ENCODE measurements at places on chromosomes 7 and 10. TPM values are rescaled to one million over a fixed set of nuclear protein-coding genes. Genes with fewer than 3 reads are reported as not detected.

DKK1 gene
- total RNA-seq, result not detected

FOXK1 gene
- total RNA-seq, result 41.9 TPM

AKR1C2 gene
- total RNA-seq, result not detected

AEBP1 gene
- 3.6 TPM for total RNA-seq

PLEKHS1 gene
- not detected for total RNA-seq

ASB10 gene
- not detected for total RNA-seq

PPP1R9A gene
- not detected for total RNA-seq

EIF3A gene
- 125 TPM for total RNA-seq

STOX1 gene
- total RNA-seq, result 1.2 TPM

PLAC9 gene
- total RNA-seq, result not detected
